Stimulated activated CD4-positive, alpha-beta T cell treated with anti-CD3 and anti-CD28 coated beads, Interleukin-1b, Interleukin-23, amount 100 ng/mL, for 48 hours (primary cell): ENCODE measurements at places on chromosomes 1 and 21.

- DNase-seq: no peak
Measured at GRCh38 chr1:225879521-225880221, 2.5 kb downstream of the TMEM63A start.

DNA sequence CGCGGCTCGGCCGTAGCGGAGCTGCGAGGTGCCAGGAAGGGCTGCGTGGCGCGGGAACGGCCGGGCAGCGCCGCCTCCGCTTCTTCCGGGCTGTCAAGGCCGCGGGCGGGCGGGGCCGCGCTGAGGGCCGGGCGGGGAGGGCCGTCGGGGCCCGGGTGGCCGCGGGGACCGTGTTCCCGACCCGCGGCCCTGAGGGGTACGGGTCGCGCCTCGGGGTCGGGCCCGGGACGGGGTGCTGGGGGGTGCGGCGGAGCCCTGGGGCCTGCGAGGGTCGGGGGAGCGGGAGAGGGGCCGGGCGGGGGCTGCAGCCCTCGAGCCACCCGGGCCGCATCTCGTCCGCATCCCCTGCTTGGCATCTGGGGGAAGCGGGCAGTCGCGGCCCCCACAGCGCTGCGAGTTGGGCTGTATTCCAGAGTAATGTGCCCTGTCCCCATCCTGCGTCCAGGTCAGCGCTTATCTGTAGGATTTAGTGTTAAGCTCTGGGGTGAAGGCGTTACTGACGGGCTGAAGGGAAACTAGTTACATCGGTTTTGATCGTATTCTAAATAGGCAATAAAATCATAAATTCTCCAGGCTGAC, 379 bp downstream of the RER1 start:
- DNase-seq: no peak

GRCh38 chr1:113654883-113655282, 104.4 kb downstream of the PHTF1 start:
- DNase-seq: no peak

DNA sequence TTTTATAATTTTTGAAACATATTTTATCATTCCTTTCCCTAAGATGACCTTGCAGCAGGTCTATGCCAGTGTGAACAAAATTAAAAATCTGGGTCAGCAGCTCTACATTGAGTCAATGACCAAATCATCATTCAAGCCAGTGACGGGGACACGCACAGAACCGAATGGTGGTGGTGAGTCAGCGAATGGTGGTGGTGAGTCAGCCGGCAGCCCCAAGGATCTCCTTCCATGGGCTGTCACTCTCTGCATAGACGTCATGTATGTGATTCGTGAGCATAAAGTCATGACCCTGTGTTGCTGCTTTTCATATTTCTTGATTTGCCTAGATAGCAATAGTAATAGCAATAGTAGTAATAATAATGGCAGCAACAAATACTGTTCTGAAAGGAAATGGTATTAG, 26.3 kb downstream of the PER3 start:
- peak; percentile 59 for DNase-seq

GRCh38 chr1:93016171-93016570, 54.9 kb upstream of the DIPK1A start:
- no peak for DNase-seq

GRCh38 chr1:24105368-24106160, 6.4 kb downstream of the MYOM3 start:
- DNase-seq: no peak

DNA sequence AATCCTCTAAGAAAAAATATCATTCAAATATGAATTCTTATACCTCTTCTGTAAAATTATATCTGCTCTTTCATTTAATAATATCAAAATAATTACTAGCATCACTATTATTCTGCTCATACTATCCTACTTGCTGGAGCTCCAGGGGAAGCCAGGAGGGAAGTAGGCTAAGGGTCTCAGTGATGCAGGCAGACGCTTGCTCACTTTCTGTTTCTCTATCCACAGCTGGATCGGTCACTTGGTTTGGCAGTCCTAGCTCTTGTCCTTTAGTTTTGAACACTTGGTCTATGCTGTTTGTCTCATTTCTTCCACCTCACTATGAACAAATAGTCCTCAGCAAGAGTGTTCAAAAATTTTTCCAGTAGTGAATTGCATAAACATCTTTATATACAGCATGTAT, 11.3 kb downstream of the CCDC190 start:
- no peak for DNase-seq

DNA sequence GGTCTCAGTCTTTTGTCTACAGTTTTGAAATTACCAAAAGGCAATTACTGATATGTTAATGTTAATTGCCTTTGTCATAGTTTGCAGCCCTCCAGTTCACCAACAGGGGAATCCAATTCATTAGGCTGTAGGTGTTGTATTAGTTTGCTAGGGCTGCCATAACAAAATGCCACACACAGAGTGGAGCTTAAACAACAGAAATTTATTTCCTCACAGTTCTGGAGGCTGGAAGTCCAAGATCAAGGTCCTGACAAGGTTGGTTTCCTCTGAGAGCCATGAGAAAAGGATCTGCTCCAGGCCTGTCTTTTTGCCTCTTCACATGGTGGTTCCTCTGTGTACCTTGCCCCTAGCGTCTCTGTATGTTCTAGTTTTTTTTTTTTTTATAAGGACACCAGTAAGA, 1.3 kb downstream of the RTCA start:
- no peak for DNase-seq

DNA sequence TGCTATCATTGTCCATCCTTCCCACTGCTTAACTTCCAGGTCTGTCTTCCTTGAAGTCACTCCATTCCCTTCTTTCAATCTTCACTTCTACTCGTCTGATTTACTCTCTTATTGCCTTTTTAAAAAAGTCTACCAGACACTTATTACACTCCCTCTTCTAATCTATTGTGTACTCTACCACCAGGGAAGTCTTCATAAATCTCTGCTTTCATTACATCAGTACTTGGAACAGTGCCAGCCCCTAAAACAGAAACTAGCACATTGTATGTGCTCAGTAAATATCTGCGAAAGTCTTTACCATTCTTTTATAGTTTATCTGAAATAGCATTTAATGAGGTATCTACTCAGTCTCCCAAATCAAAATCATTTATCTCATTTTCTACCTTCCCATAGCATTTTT, 236.4 kb downstream of the USH2A start:
- DNase-seq: no peak

DNA sequence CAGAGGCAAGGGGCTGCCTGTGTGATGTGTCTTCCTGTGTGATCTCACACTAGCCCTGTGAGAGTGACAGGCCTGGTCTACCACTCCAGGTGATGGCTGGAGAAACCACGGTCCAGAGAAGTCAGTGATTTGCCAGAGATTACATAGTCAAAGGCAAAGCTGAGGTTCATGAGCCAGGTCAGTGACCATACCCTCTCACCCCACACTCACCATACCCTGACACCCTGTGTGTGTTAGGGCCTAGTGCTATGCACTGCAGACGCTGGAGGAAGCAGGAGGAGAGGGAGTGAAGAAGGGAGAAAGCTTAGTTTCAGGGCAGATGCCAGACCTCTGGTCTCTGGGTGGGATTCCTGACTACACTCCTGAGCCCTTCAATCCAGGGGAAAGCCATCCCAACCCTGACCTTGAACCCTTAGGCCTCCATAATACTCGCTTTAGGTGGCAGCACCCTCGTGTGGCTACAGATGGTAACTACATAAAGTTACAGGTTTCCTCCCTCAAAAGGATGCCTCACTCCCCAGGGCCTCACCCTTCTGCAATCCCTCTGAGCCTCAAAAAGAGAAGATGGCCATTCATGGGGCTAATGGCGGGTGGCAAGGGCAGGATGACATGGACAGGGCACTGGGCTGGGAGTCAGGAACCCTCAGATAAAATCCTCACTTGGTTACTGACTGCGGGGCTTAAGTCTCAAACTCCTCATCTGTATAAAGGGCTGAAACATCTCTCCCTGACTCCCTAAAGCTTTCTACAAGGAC, 20.8 kb upstream of the SDC3 start:
- peak; percentile 40 for DNase-seq

- no peak for DNase-seq
Measured at GRCh38 chr1:162366149-162366548, 10.5 kb downstream of the SPATA46 start.

GRCh38 chr1:243343970-243344937, 88.4 kb downstream of the SDCCAG8 start:
- DNase-seq: no peak

DNA sequence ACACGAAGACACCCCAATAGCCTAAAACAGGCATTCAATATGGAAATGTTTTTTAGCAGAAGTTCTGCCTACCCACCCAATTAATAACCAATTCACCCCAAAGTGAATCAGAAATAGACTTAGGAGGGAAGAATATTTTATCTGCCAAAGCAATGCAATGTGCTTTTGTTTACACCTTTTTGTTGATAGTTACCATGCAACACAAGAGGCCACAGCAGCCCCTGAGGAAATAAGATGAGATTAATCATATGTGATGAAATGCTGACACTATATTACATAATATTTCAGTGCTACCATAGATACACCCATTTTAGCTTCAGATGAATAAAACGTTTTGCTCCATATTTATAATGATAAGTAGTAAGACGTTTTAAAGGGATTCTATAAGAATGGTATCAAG, 60.9 kb upstream of the RGS2 start:
- no peak for DNase-seq

- no peak for DNase-seq
Measured at GRCh38 chr1:3548895-3549294, 62.4 kb downstream of the MEGF6 start.

DNA sequence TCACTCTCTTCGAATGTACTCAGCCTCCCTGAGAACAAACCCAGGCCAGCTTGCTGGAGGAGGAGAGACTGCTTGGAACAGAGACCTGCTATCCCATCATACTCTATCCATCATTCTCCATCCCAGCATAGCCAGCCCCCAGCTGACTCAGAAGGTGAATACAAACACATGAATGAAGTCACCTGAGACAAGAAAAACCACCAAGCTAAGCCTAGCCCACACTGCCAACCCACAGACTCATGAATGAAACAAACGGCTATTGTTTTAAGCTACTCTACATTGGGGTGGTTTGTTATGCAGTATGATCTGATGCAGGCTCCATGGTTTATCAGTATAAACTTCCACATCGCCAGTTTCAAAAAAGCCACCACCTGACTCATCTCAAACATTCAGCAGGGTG, 395.6 kb downstream of the SETD4 start:
- DNase-seq: peak; percentile 14

GRCh38 chr1:67312615-67313014, 4.9 kb downstream of the IL12RB2 start:
- no peak for DNase-seq

GRCh38 chr1:93031711-93032110, 47.4 kb upstream of the MTF2 start:
- DNase-seq: no peak

GRCh38 chr1:25182629-25183028, 49.7 kb downstream of the SYF2 start:
- no peak for DNase-seq

DNA sequence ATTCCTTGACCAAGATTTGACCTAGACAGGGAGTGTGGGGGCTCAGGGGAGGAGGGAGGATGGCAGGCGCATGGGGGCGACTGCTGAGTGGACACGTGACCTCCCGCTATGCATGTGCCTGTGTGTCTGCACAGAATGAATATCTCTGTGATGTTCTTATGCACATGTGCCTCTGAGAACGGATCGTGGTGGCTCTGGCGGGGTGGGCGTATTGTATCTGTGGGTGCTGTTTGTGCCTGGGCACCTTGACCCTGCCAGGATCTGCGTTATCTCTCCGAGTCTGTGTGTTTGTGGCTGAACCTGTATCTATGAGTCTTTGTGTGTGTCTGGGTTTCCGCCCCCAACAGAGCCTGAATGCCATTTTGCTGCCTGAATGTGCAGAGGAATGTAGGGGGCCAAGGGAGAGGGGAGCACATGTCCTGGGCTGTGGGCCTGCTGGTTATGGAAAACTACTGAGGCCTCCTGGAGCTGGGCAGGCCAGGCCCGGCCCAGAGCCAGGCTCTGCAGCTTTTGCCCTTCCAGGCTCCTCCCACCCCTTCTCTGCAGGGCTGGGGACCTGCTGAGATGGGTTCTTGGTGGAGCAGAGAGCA, 102.5 kb downstream of the EBNA1BP2 start:
- no peak for DNase-seq

GRCh38 chr1:175208773-175209492, 16.4 kb upstream of the KIAA0040 start:
- DNase-seq: peak; percentile 31

- no peak for DNase-seq
Measured at GRCh38 chr21:31898933-31899630, 26.3 kb downstream of the HUNK start.

- no peak for DNase-seq
Measured at GRCh38 chr1:106536741-106537140, 519.7 kb upstream of the PRMT6 start.

- no peak for DNase-seq
Measured at GRCh38 chr1:180912801-180913565, at the start of gene KIAA1614. KIAA1614 (plus strand) TSS chr1:180912897; CDS start chr1:180913244, 347 bp downstream.

DNA sequence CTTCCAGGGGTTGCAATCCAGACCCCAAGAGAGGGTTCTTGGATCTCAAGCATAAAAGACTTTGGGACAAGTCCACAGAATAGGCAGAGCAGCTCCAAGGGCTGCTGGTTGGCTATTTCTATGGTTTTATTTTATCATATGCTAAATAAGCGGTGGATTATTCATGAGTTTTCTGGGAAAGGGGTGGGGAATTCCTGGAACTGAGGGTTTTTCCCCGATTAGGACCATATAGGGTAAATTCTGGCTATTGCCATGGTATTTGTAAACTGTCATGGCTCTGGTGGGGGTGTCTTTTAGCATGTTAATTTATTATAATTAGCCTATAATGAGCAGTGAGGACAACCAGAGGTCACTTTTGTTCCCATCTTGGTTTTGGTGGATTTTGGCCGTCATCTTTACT, 270.9 kb upstream of the PLXNA2 start:
- no peak for DNase-seq

DNA sequence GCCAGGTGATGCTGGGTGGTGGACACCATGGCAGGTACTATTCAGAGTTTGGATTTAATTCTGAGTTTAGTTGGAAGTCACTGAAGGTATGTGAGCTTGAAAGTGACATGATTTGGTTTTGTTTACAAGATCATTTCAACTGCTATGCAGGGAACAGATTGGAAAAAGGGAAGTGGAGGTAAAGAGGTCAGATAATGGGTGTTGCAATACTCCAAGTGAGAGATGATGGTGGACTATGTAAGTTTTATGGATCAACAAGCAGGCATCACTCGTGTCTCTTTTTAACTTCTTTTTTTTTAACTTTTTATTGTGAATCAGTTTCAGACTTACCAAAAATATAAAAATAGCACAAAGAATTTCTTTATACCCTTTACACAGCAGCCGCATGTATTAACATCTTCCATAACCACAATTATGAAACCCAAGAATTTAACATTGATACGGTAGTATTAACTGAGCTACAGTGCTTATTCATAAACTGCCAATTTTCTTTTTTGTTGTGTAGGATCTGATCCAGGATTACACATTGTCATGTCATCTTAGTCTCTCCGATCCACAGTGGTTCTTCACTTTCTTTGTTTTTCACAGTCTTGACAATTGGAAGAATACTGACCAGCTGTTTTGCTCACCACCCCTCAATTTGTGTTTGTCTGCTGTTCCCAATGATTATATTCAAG, 24.9 kb upstream of the NHLH2 start:
- DNase-seq: no peak

GRCh38 chr1:151574575-151575529, 34.7 kb downstream of the TUFT1 start:
- peak; percentile 21 for DNase-seq

- no peak for DNase-seq
Measured at GRCh38 chr1:8914466-8914865, 31.2 kb upstream of the CA6 start.
